ENCODE measurements at places on chromosomes 7 and 10.

DNA sequence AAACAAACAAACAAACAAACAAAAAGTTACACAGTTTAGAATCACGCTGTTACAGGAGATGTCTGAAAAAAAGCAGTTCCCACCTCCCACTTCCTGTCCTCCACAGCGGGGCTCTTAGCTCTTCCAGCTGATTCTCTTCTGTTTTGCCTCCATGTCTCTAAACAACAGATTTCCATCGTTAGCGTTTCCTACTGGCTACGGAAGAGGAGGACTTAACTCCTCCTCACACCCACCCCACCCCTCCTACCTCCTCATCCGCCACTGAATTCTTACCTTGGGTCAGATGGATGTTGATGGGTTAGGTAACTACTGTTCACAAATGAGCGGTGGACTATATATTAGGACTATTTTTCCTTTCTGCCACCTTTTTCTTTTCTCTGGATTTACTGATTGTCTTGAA, 36.8 kb upstream of the NUB1 start:
- DNase-seq = no peak

- DNase-seq = no peak
These were observed 5.1 kb downstream of the HABP2 start for GRCh38 chr10:113557903-113558321.

DNA sequence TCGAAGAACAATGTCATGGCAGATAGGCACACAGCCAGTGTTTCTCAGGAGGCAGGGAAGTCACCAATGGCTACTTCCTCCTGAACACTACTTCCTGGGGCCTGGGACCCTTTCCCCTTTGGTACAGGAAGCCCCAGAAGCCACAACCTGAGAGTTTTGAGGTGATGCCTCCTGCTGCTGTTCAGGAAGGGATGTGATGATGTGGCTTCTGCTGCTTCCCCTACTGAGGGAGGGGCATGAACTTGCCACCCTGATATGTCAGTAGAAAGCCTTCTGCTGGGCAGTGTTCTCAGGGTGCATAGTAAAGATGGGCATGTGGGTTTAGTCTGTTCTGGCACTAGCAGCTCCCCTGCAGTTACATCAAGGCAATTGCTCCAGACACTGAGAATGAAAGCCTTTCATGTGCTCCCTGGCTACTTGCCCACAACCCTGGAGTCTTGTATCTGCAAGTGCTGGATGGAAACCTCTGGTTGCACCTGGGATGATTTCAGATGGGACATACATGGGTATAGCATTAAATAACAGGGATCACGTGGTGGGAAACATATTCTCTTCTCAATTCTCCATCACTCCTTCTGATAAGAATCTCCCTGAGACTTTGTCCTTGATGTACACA, 69.3 kb downstream of the ADRA2A start:
- no peak for DNase-seq

DNA sequence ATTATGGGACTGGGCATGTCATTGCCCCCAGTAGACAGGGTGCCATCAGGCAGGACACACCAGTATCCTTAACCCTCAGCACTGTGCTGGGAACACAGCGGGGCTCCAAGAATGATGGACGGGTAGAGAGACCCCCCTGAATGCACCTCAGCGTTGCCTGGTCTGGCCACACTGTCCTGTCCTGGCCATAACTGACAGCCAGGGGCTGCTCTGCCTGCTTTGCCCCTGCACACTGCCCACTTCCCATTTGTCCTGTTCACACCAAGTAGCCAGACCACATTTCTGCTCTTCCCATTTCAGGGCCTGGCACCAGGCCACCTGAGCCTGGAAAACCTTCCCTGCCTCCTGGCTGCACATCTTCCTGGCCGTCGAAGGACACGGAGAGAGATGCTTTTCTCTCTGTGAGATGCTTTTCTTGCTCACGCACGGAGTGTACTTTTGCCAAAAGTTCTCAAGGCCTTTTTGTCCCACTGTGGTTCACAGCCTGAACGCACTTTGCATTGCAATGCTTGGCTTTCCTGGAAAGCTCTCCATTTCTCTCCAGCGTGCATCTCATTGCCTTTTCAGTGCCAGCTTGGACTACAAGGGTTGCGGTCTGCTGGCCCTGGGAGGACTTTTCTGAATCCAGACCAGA, 131.0 kb upstream of the EEPD1 start:
- DNase-seq = no peak

- DNase-seq = no peak
These were observed 248.0 kb downstream of the LRRTM3 start for GRCh38 chr10:67173787-67174186.

DNA sequence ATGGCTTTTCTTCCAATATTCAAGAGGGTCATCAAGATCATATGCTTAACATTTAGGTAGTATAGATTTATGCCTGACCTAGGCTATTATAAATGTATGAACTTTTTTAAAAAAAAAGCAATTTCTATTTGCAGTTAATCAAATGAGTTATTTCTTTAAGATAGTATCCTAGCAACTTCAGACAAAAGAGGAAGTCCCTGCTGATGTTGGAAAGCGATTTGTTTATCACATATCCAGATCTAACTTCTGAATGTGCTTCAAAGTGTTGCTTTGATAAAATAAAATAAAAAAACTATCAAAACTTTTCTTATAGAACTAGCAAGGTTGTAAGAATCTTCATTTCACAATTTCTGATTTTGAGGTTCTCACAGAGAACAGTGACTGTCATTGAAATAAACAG, 401.9 kb upstream of the PHF14 start:
- DNase-seq = no peak

- DNase-seq = no peak
These were observed 26.9 kb downstream of the PRSS2 start for GRCh38 chr7:142797391-142798377.

- no peak for DNase-seq
These were observed 93.0 kb upstream of the IL6 start for GRCh38 chr7:22633954-22634474.

DNA sequence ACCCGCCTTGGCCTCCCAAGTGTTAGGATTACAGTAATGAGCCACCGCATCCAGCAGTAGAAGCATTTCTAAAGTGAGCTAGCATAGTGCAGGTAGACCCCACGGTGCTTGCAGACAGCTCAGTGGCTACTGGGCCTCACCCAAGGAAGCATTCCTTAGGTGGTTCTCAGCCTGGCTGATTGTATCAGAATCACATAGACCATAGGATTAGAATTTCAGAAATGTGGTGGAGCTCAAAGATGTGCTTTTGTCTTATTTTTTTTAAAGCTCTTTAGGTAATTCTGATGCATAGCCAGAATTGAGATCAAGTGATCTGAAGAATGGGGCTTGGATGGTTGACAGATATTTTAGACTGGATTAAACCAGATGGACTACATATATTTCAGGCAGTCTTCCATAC, 10.9 kb downstream of the ANLN start:
- DNase-seq = no peak

DNA sequence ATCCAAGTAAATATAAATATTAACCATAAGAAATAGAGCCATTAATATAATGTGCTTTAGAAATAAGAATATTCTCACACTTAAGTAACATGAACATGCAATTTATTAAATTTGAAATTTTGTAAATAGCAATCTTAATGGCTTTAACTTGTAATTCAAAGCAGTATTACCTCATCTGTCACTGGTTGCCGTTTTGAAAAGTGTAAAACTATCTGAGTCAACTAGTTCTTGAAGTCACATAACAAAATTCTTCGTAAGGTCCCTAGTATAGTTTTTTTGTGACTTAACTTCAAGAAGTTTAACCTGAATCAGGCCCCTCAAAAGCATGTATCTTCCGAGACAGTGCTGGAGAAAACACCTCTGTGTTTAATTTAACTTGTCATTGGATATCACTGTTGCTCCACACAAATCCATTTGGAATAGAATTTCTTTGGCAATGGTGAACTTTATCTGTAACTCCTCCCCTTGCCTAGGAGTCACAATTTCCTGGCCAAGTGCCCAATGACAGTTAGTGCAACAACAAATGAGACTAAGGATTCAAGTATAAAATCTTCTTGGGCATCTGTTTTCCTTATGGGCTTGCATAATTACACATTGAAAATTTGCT, 47.1 kb downstream of the NT5C2 start:
- no peak for DNase-seq

- no peak for DNase-seq
These were observed 477.5 kb upstream of the ADARB2 start for GRCh38 chr10:2214805-2215204.

DNA sequence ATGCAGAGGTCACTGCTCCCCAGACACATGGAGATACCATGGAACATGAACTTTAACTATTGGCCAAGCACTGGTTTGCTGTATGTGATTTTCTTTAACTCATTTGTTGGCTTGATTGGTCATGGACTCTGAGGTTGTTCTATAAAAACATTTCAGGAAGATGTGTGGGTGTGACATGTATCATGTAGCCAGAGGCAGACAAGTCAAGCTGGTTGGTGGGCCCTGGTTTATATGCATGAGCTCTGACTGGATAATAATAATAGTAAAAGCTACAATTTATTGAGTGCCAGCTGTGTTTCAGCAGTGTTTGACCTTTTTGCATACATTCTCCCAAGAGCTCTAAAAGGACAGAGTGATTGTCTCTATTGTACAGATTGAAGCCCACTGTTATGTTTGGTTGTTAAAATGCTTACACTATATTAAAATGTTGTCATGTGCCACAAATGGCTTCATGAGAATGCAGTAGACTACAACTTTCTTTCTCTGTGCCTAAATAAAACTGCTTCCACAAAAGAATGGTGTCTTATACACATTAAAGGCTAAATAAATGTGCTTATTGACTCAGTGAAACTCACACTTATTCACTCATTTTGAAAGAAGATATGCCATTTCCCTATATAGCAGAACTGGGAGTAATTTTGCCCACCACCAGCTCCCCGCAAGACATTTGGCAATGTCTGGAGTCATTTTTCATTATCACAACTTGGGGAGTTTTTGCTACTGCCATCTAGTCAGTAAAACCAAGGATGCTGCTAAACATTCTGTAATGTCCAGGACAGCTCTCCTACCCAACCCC, 243.6 kb upstream of the NFE2L3 start:
- DNase-seq = no peak

DNA sequence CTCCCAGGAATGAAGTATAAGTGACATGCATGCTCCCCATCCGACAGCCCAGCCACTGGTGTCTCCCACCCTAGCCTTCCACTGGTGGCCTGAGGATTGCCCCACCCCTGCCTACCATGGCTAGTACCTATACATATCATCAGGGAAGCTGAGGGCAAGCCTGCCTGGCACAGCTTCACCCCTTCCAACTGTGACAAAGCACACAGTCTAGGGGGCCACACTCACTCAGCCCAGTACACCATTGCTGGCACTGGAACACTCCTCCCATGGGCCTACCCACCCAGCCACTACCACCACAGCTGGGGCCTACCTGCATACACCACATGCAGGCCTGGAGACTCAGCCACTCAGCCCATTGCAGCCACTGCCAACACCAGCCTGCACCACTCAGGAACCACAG, 393.1 kb upstream of the STEAP1 start:
- no peak for DNase-seq

DNA sequence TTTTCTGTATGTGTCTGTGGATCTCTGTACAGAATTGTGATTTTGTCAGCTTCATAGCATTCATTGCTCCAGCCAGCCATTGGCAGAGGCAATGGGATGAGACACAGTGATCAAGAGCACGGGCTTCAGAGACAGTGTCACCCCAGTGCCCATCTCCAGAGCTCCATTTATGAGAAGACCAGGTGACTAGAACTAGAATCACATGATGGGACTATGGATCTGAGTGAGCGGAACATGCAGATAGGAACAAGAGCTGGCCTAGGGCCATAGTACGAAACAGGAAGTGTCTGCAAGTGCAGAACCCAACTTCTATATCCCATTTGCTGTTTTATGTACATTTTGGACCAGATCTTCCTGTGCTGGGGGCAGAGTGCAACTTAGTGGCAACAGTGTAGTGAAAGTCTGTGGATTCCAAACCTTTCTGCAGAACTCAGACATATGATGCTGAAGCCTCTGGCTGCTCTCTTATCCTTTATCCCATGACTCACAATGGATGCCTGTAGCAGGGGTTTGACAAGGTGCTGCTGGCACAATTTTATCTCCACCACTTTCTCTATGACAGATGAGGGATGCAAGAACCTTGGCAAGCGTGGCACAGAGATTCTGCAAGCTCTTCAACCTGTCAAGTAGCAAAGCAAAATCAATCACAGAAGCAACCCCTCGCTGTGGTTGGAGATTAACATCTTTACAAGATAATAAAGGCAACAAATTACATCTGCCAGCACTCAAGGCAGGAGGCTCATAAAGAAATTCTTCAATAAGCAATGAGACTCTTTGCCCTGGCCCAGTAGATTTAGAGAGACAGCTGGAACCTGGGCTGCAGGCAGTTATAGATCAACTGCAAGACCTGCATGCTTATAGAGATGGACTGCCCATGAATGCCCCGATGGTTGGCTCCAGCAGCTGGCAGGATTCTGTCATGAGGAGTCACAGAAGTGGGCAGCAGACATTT, 681.3 kb downstream of the TNS3 start:
- DNase-seq = no peak

DNA sequence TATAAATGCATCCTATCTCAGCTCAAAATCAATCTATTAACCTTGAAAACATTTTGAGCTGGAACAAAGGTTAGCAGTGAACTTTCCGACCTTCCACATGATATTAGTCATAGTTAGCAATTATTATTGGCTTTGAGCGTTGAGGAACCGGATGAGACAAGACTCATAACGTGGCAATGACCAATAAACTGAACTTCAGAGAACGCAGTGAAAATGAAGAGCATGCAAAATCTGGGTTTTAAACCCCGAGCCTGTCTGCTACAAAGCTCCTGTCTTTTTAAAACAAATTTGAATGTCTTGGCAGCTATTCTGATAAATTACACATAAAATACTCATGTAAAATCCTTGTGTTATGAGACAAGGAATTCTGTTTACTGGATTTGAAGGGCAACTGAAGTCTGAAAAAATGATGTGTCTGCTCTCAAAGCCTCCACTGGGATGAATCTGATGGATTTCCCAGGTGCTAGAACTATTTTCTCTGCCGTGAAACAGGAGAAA, 74.7 kb upstream of the ITGB1 start:
- DNase-seq = no peak

DNA sequence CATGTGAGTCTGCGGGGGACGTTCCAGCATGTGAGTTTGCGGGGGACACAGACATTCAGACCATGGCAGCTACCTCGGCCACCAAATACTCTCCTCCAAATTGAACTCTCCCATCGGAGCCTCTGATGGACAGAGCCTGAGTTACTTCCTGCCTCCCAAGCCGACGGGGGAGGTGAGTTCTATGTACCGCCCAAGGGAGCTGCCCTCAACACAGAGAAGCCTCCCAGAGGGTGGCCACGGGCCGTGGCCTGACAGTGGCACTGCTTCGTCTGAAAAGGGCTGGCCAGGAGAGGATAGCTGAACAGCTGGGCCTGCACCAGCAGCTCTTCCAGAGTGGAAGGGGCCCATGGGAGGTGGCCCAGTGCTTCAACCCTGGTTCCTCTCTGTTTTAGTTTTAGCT, 274.5 kb upstream of the PPP2R2D start:
- no peak for DNase-seq

- DNase-seq = no peak
These were observed 108.7 kb upstream of the PRR15 start for GRCh38 chr7:29454899-29455451.

DNA sequence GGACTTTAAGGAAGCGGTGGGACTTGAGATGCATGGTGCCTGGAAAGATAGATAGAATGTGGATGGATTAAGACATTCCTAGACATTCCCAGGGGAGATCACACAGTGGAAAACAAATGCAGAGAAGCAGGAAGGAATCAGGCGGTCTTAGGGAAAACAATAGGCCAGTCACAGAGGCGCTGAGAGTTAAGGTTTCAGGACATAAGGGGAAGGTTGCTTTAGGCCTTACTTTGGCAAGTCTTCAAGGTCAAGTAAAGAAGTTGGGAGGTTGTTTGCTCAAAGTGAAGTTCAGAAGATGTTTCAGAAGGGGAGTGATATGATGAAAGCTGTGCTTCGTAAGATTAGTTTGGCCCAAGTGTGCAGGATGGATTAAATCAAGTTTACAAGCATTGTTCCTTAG, 109.4 kb downstream of the SUGCT start:
- DNase-seq = no peak
